CD4-positive, CD25-positive, alpha-beta regulatory T cell (primary cell): ENCODE measurements at places on chromosomes 11 and 22.

DNA sequence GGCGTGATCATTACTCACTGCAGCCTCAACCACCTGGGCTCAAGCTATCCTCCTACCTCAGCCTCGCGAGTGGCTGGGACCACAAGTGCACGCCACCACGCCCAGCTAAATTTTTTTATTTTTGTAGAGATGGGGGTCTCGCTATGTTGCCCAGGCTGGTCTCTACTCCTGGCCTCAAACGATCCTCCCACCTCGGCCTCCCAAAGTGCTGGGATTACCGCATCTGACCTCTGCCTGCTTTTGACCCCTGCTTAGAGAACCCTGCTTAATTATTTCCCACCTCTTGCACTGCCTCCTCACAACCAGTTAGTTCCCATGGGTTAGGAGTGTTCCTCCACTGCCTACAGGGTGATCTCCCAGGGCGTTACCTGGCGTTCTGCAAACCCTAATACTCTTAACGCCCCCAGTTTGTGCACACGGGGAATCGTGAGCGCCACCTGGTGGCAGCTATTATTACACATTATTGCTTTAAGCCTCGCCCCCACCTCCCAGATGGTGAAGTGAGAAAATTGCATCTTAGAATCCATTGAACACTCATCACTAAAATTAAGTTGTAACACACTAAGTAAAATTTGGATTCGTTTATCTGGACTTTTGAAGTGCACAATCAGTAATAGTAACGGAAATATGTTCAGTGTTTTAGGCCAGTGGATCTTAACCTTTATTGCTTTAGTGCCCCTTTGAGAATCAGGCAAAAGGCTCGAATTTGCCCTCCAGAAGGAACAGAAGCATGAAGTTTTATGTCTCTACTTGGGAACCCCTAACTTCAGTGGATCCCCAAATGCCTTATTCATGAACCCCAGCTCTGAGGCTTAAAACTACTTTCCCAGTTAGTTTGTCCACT is 61.4 kb upstream of the ASPHD2 start:
- no peaks in the 10 kb centered on the region for H3K4me1 ChIP-seq
- H3K36me3 ChIP-seq = no peaks in the 10 kb centered on the region
- H3K27ac ChIP-seq = no peak overlapping the region
- peaks cover 5% of the 10 kb centered on the region for H3K27me3 ChIP-seq
- peak; percentile 54 for DNase-seq

GRCh38 chr11:24793479-24793878 is 296.6 kb downstream of the LUZP2 start:
- no peaks in the 10 kb centered on the region for H3K36me3 ChIP-seq
- no peak overlapping the region for H3K27ac ChIP-seq
- H3K4me3 ChIP-seq = no peak overlapping the region
- H3K4me1 ChIP-seq = no peaks in the 10 kb centered on the region
- no peaks in the 10 kb centered on the region for H3K27me3 ChIP-seq
- DNase-seq = no peak

GRCh38 chr11:69513663-69514224 is 32.3 kb downstream of the LINC01488 start:
- H3K27me3 ChIP-seq = peaks cover 3% of the 10 kb centered on the region
- no peak for DNase-seq
- no peak overlapping the region for H3K4me3 ChIP-seq

GRCh38 chr11:117816846-117817367 is 7.6 kb downstream of the FXYD2 start:
- peak overlapping the region; percentile 33 for H3K27ac ChIP-seq
- no peak for DNase-seq
- peak overlapping the region; percentile 41 for H3K4me3 ChIP-seq
- no peaks in the 10 kb centered on the region for H3K36me3 ChIP-seq
- H3K4me1 ChIP-seq = peaks cover 44% of the 10 kb centered on the region

- H3K27ac ChIP-seq = no peak overlapping the region
- H3K27me3 ChIP-seq = no peaks in the 10 kb centered on the region
- no peak for DNase-seq
- H3K4me1 ChIP-seq = no peaks in the 10 kb centered on the region
- H3K4me3 ChIP-seq = no peak overlapping the region
These were observed 110.3 kb downstream of the KCNQ1OT1 start for GRCh38 chr11:2589538-2589934.

DNA sequence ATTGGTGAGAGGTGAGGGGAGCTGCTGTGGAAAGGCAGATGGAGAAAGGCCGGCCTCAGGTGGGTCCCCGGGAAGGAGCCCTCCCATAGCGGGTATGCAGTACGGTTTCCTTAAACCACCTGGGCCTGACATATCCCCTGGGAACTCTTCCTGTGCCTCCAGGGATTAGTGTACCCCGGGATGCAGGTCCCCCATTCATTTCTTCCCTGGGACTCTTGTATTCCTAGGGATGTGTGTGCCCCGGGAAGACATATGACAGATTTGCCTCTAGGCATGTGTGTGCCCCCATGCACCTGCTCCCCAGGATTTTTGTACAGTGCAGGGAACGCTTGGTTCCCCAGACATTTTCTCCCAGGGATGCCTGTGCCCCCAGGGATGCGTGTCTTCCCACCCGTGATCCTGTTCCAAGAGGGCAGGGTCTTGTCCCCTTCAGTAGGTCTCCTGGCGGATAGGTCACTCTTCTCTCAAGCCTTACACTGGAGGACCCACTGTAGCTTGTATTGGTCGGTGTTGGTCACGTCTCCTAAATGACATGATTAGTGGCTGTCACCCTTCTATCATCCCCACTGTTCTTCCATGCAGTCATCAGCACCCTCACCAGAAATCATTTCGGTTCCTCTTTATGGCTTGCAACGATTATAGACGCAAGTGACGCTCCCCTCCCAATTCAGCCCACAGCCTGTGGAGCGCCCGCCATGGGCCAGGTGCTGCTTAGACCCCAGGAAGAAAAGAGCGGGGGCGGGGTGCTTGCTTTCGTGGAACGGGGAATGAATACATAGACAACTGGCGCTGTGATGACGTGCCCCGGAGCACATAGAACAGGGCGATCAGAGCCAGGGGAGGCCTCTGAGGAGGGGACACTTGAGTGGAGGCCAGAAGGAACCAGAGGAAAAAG is 1.3 kb downstream of the PARVB start:
- no peaks in the 10 kb centered on the region for H3K27me3 ChIP-seq
- H3K4me3 ChIP-seq = peak overlapping the region; percentile 42
- H3K4me1 ChIP-seq = peaks cover 38% of the 10 kb centered on the region
- no peak for DNase-seq
- peak overlapping the region; percentile 87 for H3K27ac ChIP-seq
- no peaks in the 10 kb centered on the region for H3K36me3 ChIP-seq

DNA sequence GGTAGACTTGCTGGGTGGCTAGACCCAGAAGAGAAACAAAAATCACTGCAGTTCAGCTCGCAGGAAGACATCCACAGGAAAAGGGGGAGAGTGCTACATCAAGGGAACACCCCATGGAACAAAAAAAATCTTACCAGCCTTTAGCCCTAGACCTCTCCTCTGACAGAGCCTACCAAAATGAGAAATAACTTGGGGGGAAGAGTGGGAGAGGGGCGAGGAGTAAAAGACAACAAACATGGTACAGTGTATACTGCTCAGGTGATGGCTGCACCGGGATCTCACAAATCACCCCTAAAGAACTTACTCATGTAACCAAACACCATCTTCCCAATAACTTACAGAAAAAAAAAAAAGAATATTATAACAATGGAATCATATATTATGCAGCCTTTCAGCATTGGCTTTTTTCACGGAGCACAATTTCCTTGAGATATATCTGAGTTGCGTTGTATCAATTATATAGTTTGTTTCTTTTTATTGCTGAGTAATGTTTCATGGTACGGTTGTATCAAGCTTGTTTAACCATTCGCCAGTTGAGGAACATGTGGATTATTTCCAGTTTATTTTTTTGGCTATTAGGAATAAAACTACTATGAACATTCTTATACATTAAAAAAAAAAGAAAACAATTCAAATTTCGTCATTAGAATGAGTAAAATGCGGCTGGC is 90.9 kb downstream of the ZNF280B start:
- no peak for DNase-seq
- no peaks in the 10 kb centered on the region for H3K36me3 ChIP-seq
- H3K27me3 ChIP-seq = peaks cover 17% of the 10 kb centered on the region
- no peak overlapping the region for H3K4me3 ChIP-seq

DNA sequence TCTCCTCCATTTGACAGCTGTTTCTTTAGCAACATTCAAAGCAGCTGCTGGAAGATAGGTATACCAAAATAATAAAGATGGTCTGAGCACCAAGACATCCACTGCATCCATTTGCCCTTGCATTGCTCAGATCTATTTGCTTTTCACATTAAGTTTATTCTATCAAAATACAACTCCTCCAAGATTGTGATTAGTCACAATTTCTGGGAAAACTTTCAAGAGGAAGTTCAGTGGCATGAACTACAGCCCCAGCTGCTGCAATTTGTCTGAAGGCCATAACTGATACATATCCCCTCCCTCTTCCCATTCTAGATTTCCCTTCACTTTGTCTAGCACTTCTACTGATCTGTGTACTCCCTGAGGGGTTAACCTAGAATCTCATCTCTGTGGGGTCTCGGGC is 117.5 kb upstream of the CEP126 start:
- no peaks in the 10 kb centered on the region for H3K4me1 ChIP-seq
- no peaks in the 10 kb centered on the region for H3K36me3 ChIP-seq
- no peak overlapping the region for H3K27ac ChIP-seq
- H3K4me3 ChIP-seq = no peak overlapping the region
